ENCODE measurements at places on chromosomes 7 and 10.

DNA sequence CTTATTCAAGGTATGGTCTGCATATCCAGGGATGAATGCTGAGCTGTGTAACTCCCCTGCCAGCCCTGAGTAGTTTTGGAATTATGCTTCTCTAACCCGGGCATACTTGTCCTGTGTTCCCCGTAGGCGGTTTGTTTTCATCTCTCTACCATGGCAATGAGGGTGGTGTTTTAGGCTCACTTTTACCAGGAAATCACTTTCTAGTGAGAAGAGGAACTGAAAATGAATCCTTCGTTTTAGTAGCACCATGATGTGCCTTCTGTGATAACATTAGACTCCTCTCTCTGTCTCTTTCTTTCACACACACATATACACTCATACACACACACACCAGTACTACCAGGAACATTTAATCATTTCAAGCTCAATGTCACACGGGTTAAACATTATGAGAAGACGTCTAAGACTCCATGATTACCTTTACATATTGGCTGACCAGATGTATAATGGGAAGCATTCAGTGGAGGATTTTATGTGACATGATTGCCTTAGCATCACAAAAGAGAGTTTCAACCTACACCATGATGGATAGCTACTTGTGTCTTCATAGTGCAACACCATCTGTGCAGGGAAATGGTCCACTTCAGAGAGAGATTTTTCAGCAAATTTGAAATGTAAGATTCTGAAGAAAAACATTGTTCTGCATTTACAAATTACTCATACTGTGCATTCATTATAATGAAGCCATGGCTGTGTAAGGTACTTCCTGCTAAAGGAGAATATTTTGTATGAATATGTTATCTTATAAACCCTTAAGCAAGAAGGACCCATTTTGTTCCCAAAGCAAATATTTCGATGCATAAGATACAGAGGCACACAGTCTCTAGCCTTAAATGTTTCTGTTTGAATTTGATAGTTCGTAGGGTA, 31.0 kb upstream of the PFKP start:
- DNase-seq: no peak

DNA sequence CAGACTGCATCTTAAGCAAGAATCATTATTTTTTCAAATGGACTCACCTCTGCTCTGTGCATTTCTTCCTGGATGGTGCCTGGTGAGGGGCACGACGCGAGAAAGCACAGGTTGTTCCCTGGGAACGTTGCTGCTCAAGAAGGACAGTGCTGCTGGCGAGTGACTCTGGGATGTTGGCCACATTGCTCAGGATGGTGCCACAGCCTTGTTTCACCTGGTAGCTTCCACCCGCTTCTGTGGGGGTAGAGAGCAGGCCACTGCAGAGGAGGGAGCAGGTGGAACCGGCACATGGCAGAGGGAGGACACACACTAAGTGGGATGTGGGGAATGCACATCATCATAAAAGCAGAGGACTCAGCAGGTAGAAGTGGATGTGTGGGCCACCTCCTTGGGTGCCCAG, 444.7 kb downstream of the TCERG1L start:
- DNase-seq: no peak

DNA sequence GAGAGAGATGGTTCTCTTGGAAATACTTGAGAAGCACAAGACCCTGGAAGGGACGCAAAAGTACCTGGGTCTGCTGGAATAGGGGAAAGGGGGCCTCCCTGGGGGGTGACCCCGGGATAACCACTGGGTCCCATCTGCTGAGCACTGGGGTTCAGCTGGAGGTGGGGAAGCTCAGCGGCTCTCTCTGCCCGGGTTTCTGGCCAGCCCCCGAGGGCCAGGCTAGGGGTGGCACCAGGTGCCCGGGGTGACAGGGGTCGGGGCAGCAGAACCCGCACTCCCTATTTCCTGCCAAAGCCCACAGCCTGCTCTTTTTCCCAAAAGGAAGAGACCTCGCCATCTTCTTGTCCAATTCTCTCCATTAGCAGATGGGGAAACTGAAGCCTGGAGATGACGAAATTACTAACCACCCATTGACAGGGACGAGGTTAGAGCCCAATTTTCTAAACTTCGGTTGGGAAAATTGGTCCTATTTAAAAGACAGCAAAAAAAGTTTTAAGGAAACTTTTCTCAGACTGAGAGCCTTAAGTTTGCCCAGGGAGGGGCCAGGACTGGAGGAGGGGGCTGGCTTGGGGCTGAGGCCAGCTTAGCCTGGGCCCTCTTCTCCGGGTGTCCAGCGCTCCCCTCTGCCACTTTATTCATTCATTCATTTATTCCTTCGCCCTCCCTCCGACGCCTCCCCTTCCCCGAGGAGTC, 17.8 kb upstream of the GATA3 start:
- DNase-seq: no peak

DNA sequence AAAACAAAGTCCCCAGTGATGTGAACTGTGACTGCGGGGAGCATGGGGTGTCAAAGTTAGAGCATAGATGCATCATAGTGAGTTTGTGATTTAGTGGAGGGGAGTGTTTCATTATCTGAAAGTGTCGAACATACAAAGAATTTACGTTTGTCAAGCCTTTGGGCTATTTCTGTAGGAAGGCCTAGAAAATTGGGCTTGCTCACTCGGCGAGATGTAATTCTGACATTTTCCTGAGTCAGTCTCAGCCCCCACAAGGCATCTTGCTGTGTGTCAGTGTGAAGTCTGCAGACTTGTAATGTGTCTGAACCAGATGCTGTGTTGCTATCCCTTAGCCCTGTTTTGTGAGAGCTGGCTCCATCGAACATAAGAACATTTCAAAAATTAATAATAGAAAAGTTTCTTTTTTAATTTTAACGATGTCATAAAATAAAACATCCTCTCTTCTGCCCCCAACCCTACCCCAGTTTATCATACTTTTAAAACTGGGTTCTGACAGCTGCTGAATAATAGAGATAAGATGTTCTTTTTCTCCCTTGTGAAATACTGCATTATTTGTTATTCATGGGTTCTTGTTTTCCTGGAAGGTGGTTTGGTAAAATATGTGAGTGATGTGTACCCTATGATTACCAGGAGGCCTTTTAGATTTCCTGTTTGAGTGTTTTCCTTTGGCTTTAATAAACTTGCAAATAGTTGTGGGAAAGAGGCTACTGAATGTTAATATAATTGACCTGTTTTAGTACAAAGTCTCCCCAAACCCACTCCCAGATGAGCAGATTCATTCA, 207.4 kb downstream of the GPR158 start:
- no peak for DNase-seq

- DNase-seq: no peak
These were observed 38.1 kb downstream of the RTKN2 start for GRCh38 chr10:62230344-62231121.

- no peak for DNase-seq
These were observed 503.2 kb downstream of the NRG3 start for GRCh38 chr10:82378146-82378545.

GRCh38 chr10:118950190-118950680, 79.3 kb upstream of the NANOS1 start:
- DNase-seq: no peak

- no peak for DNase-seq
These were observed 23.4 kb upstream of the DPYSL4 start for GRCh38 chr10:132163278-132163765.

- DNase-seq: no peak
These were observed 153.2 kb upstream of the ADO start for GRCh38 chr10:62651341-62651740.

All from esophagus squamous epithelium (tissue), 5 donors.